ENCODE measurements at places on chromosomes 3 and 15.

DNA sequence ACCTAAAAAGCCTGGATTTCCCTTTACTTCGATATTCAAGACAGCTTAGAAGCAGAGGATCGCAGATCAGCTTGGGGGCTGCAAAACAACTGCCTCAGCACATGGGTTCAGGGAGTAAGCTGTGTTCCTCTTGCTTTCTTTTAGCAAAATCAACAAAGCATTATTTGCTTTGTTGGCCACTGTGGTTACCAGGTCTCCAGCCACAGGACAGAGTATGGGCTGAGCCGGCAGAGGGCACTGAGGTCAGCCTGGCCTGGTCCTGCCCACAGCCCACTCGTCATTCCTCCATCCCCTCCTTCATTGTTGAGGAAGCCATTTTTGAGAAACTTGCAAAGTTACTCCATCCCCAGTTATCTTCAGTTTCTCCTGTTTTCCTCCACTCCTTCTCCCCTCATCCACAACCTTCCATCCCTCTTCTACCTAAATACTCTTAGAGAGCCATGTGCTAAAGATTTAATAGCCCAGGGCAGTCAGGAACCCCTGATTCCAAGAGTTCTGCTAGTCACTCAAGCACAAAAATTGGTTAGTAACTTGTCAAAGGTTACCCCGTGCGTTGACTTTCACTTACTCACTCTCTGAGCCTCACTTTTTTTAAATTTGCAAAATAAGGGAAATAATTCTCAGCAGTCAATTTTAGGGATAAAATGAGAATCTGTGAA is 60.0 kb upstream of the HES1 start:
- no peak for DNase-seq

GRCh38 chr3:39848365-39848764 is 39.0 kb downstream of the MYRIP start:
- DNase-seq, result no peak

DNA sequence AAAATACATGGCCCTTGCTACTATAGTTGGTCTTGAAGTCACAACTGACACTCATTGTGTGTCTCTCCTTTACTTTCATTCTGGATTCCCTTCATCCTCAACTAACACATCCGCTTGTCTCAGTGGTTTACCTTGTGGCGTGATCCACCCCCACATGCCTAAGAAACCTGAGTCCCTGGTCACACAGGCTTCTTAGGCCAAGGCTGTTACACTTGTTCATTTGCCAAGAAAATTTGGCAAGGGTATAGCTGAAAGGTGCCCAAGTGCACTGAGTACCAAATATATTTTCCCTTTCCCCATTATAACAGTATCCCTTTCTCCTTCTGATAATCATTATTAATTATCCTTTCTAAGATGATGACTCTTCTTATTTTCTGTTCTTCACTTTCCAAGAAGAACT is 207.6 kb upstream of the STAC start:
- no peak for DNase-seq

DNA sequence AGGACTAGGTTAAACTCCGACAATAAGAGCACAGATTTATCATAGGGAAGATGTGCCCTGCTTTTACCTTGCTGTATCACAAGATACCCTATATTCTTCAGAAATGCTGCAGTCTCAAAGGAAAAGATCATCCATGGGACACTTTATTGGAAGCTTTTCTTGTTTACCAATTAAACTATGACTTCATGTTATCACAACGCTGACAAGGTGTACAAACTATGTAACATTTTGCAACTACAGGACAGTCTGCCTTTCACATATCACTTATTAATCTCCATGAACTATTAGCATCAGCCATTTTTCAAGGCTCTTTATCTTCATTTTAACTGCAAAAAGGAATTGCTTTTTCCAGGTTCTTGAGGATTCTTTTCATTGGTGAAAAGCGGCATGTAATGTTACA is 34.0 kb downstream of the CBLB start:
- no peak for DNase-seq

DNA sequence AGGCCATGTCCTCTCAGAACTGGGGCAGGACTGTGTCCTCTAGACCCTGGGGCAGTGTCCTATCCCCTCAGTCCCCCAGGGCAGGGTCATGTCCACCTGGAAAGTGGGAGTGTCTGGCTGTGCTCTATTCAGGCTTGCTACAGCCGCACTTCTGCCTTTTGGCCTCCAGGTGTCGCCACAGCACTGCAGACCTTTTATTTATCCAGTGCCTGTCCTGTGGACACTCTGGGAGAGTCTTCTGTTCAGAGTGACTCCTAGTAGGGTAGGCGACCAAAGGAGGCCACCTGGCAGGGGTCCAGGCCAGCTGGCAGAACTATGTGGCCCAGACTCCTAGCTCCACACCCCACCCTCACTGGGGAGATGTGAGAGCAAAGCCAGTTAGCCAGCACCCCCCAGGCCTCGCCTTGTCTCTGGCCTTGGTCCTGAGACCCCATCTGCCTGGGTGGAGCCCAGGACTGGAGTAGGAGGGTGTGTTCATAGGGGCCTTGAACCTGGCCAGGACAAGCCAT is 3.9 kb downstream of the TMIE start:
- DNase-seq, result peak; percentile 22

DNA sequence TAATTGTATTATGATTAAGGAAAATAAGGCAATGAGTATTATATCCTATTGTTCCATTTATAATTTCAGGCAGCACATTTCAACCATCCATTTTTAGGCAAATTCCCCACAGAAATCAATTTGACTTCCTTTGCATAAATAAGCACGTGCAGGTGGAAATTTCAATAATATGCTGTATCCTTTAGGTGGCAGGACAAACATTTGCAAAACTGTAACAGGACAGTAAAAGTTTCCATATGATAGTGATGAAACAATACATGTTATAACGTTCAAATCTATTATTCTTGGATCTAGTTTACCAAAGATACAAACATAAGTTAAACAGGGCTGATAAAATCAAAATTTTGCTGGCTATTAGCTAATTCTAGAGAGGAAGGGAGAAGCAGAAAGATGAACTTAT is 8.5 kb downstream of the UACA start:
- DNase-seq, result no peak

GRCh38 chr3:195845483-195845882 is 33.8 kb upstream of the MUC4 start:
- DNase-seq, result no peak

DNA sequence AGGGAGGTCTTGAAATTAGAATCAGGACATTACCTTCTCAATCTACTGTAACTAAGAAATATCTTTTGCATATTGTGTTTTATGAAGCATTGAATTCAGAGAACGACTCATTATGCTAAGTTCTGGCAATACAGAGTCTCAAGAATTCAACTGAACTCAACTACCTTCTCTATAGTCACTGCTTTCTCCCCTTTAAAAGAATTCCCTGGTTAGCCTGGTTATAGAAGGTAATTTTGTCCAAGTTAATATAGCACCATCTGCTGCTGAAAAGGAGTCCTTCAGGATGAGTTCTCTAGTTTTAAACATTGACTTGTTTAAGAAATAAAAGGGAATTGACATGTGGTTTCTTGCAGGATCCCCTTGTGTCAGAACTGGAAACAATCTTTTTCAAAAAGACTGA is 60.2 kb downstream of the IL16 start:
- DNase-seq, result no peak

- DNase-seq, result no peak
Observed at GRCh38 chr3:42839616-42840015, 30.4 kb downstream of the ACKR2 start.

DNA sequence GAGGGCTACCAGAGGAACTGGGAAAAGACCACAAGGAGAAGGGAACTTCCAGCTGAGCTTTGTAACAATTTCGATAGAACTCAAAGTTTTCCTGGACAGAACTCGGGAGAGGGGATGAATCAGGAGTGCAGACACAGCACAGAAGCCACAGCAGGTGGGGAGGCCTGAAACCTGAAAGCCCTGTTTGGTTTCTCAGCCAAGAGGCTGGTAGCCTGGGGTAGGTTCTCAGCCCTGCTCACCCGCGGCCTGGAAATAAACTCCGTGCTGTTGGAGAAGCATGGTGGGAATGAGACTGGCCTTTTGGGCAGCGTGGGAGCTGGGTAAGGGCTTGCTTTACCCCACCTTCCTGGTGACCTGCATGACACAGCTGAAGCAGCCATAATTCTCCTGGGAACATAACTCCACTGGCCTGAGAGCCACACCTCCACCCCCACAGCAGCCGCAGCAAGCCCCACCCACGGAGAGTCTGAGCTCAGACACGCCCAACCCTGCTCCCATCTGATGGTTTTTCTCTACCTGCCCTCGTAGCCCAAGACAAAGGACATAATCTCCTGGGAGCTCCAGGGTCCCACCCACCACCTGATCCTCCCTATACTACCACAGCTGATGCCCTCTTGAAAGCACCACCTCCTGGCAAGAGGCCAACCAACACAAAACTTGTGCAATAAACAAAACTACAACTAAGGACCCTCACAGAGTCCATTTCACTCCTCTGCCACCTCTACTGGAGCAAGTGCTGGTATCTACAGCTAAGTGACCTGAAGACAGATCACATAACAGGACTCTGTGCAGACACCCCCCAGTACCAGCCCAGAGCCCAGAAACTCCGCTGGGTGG is 52.5 kb upstream of the CHRM5 start:
- DNase-seq, result no peak

DNA sequence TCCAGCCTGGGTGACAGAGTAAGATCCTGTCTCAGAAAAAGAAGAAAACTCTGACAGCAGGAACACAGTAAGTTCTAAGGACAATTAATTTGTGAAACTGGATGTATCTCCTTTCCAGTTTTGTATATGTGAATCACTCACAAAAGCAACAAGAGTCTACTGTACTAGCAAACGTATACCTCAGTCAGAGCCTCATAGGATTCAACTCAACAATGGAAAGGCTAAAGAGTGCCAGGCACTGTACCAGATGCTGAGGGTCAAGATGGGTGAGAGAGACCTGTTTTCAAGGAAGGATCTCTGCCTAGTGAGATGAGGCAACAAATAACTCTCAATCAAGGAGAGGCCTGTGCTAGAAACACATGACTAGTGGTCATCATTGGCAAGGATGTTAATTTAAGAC is 14.9 kb downstream of the TBL1XR1 start:
- no peak for DNase-seq

- DNase-seq, result no peak
Observed at GRCh38 chr3:18282507-18282906, 142.6 kb downstream of the SATB1 start.

DNA sequence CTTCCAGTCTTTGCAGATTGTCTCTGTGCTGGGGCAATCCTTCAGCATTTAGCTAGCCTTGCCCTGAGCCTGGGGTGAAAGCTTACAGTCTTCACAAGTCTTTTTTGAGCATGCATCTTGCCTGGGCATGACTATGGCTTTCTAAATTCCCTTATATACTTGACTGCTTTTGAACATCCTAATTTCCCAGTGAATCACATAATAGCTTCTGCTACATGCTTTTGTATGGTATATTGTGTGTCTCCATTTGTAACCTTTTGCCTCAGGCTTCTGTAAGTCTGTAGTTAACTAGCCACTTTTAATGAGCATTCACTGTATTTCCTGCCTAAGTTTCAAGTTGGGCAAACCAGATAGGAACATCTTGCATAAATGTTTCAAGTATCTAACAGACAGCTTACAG is 76.8 kb downstream of the CHCHD4 start:
- no peak for DNase-seq

GRCh38 chr15:31471731-31472430 is 145.2 kb downstream of the KLF13 start:
- DNase-seq, result no peak

- no peak for DNase-seq
Observed at GRCh38 chr3:190709351-190709773, 153.1 kb downstream of the GMNC start.

DNA sequence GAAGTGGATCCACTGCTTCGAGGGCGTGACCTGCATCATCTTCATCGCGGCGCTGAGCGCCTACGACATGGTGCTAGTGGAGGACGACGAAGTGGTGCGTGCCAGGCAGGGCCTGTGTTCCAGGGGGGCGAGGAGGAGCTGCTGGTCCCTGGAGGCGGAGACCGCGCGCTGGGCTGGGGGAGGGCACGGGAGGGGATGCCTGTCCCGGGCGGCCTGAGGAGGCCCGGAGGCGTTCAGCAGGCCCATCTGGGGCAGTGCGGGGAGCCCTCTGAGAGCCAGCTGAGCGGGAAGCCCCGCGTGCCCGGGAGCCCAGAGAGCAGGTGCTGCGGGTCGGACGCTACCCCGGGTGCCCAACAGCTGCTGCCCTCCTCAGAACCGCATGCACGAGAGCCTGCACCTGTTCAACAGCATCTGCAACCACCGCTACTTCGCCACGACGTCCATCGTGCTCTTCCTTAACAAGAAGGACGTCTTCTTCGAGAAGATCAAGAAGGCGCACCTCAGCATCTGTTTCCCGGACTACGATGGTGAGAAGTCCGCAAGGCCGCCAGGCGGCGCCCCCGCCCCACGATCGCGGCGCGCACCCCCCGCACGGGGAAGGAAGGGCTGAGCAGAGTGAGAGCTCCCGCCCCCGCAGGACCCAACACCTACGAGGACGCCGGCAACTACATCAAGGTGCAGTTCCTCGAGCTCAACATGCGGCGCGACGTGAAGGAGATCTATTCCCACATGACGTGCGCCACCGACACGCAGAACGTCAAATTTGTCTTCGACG is 2.9 kb downstream of the GNAT1 start:
- DNase-seq, result peak; percentile 18

- DNase-seq, result no peak
Observed at GRCh38 chr3:4523710-4524698, 30.9 kb downstream of the ITPR1 start.

- no peak for DNase-seq
Observed at GRCh38 chr15:29917600-29918597, 95.6 kb upstream of the TJP1 start.

DNA sequence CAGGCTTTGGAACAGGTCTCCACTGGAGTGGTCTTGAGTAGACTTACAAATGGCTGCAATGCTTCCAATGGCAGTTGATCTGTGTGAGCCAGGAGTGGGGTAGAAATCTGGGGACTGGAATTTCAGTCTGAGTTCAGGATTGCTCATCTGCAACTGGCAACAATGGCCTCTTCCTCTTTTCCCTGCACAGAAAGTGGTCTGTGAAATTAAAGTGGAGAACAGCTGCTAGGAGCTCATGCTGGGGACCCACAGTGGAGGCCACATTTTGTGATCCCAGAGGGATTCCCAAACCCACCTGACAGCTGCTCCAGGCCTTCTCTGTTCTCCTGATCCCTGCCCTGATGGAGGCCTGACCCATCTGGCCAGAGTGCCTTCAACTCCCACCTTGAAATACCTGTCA is 49.6 kb downstream of the CEMIP start:
- DNase-seq, result no peak

DNA sequence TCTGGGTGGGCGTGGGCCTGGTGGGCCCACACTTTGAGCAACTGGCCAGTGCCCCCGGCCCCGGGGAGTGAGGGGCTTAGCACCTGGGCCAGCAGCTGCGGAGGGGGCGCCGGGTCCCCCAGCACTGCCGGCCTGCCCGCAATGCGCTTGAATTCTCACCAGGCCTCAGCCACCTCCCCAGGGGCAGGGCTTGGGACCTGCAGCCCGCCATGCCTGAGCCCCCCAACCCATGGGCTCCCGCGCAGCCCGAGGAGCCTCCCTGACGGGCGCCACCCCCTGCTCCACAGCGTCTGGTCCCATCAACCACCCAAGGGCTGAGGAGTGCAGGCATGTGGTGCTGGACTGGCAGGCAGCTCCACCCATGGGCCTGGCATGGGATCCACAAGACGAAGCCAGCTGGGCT is 484.3 kb downstream of the UNC13C start:
- no peak for DNase-seq
